ENCODE measurements at places on chromosomes 4 and X.
A peak's percentile ranks its signal among the peaks of the same experiment; 100 is the strongest.

- no peak for DNase-seq
These were observed 146.8 kb downstream of the FSTL5 start for GRCh38 chr4:162016991-162017390.

DNA sequence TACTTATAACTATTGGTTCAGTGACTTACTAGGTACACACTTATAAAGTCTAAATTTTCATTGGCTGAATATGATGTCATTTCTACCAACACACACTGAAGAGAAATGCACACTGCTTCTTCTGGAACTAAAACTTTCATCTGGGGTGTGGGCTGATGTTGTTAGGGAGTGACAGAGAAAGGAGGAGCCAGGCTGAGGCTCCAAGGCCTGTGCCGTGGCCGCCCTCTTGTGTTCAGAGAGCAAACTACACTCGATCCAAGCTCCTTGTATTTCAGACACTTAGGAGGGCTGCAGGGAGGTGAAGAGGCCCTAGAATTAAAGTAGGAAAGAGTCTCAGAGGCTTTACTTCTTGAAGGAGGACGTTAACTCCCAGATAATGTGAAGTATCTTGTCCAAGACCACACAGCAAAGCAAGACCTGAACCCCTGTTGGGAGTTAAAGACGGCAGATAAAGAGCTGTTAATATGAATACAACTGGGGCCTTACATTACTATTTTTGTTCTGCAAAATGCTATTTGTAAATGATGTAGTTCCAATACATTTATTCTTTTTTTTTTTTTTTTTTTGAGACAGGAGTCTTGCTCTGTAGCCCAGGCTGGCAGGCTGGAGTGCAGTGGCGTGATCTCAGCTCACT is 137.5 kb downstream of the AFAP1 start:
- peak; percentile 94 for DNase-seq

- DNase-seq, result peak; percentile 65
These were observed 158.8 kb upstream of the PJA1 start for GRCh38 chrX:69323786-69324720.

GRCh38 chr4:99025506-99025905 is 30.0 kb downstream of the METAP1 start:
- DNase-seq, result no peak

DNA sequence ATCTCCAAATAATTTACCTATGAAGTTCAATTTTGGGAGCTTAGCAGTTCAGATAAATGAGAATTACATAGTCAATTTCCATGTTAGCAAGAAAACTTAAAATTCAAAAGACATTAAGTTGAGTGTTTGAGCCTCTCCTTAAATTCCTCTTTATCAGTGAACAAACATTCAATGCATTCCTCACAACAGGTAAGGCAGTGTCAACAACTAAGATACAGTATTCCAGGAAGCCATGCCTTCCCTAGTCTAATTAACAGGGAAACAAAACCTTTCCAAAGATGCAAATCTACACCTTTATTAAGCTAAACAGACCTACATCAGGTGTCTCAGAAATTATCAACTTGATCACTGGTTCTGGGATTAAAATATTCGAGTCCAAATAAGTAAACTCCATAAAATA is 3.7 kb downstream of the SH3RF1 start:
- DNase-seq, result no peak
